ENCODE measurements at places on chromosomes 7 and 10.
A peak's percentile ranks its signal among the peaks of the same experiment; 100 is the strongest.

GRCh38 chr10:90111671-90112070 lies 410.3 kb downstream of the KIF20B start:
- no peak for DNase-seq

- DNase-seq: no peak
Observed at GRCh38 chr7:26880852-26881251, 16.5 kb upstream of the SKAP2 start.

DNA sequence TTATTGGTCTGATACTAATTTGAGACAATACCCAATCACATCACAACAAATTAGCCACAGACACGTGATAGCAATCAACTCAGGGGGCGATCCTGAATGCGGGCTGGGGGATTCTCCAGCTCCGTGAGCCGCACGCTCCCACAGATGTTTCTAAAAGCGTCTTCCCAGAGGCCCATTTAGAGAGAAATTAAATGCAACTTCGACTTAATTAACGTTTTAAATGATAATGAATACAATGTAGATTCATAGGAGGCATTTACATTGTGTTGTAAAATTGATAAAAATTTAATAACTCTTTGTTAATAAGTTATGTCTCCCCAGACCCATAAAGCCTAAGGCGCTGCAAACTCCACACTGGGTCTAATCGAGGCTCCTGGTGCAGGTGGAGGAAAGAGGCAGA lies 642.6 kb downstream of the KCNMA1 start:
- no peak for DNase-seq

DNA sequence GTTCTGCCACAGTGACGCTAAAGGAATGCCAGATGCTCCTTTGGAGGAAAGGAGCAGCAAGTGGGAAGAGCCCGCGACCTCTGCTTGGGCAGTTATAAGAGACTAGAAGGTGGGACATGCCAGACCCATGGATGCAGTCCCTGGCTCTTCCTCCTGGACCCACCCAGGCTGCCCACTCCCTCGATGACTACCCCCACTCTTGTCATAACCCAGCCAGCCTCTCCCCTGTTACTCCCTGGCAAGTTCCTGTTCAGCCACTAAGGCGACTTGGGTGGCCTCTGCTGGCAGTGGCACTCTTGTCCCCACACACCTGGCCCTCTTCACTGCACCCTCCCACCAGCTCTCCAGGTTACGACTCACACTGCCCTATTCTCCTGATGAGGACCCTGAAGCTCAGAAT lies 33.5 kb downstream of the COL13A1 start:
- DNase-seq: no peak

- DNase-seq: no peak
Observed at GRCh38 chr7:42057331-42057730, 179.7 kb downstream of the GLI3 start.

- no peak for DNase-seq
Observed at GRCh38 chr10:5564537-5565204, 39.9 kb downstream of the CALML3 start.

DNA sequence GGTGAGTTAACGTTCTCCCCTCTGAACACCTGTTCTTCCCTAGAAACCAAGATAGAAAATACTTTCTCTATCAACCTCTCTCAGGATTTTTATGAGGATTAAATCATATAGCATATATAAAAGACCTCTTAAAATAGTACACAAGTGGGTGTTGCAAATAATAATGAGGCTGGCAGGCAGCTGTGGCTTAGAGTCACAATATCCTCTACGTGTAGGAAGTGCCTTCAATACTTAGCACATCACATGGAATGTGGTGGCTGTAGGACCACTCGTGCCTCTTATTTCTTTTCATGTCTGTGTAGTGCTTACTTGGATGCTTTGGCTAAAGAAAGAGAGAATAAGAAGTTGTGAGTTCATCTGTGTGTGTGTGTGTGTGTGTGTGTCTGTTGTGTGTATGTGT lies 96.3 kb downstream of the PRLHR start:
- no peak for DNase-seq

GRCh38 chr10:122053314-122053713 lies 64.4 kb downstream of the TACC2 start:
- no peak for DNase-seq

DNA sequence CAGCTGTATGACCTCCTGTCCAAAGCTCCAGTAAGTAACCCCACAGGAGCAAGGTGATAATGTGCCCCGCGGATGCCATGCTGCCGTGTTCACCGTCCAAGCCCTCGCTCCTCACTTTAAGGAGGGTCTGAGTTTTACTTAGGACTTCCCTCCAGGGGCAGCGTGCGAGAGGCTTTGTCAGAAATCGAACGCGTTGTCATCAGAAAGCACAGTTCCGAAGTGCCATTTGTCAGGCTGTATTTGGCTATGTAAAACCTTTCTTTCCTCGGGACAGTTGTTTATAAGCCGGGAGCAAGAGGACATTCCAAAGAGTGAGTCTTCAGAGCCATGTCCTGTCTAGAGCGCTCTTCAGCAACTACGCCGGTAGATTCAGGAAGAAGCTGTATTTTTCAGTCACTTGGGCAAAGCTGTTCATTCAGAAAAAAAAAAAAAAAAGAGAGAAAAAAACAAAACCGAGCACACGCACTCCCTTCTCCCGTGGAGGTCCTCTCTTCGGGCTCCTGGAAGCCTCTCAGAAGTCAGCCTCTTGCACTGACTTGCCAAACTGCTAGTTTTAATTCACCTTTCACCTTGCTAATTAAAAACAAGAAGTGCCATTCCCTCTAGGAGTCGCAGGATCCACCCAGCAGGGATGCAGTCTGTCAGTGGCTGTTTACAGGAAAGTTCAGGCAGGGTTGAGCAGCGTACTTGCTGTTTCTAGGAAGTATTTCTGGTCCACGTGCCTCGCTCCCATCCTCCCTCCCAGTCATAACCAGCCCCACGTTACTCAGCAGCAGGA lies at the start of gene SEMA3E:
Gene SEMA3E, minus strand, starts transcription at position 676 of the 778 bp plus-strand sequence.
- DNase-seq: peak; percentile 50

GRCh38 chr10:67075491-67075971 lies 149.7 kb downstream of the LRRTM3 start:
- no peak for DNase-seq

- DNase-seq: no peak
Observed at GRCh38 chr10:94062611-94063010, 68.9 kb downstream of the PLCE1 start.

DNA sequence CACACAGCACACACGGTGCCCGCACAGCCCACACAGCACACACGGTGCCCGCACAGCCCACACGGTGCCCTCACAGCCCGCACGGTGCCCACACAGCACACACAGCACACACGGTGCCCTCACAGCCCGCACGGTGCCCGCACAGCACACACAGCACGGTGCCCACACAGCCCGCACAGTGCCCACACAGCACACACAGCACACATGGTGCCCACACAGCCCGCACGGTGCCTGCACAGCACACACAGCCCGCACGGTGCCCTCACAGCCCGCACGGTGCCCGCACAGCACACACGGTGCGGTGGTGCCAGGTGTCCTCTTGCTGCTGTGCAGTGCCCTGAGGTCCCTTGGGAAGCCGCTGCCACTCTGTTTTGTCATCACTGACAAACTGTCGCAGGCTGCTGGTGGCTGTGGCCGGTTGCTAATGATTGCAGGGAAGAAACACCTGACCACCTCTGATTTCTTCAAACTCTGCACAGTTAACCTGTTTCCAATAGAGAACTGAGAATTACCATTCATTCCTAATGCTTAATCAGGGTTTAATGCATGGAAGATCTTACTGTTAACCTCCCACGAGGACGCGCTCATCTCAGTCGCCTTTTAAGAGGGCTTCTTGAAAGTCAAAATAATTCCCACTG lies 66.9 kb downstream of the GLRX3 start:
- no peak for DNase-seq
